ENCODE measurements at places on chromosomes 12 and 14. TPM values are rescaled to one million over a fixed set of nuclear protein-coding genes. Genes with fewer than 3 reads are reported as not detected.

TMEM117 gene
- 3.5 TPM for total RNA-seq

PLD4 gene
- not detected for total RNA-seq

MUCL1 gene
- total RNA-seq = not detected

SYCP3 gene
- total RNA-seq = not detected

MBIP gene
- 1.8 TPM for total RNA-seq

AHNAK2 gene
- 4.0 TPM for total RNA-seq

ZNF10 gene
- total RNA-seq = 8.3 TPM

FAM161B gene
- 5.1 TPM for total RNA-seq

PSMB11 gene
- not detected for total RNA-seq

DNA sequence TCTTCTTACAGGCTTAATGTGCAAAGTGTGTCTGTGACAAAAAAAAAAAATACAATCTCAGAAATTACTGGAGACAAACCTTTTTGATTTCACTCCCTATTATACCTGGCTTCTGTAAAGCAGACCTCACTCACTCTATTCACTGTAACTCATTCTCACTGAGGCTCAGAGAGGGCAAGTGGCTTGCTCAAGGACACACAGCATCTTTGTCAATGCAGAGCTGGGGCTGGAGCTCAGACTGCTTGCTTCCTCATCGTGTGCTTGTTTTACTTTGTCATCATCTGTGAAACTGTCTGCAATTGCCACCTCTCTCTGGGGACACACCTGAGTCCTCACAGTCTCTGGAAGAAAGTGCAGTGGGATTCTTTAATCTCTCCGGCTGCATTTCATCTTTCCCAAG is 120.0 kb downstream of the PTPN11 start:
- H3K36me3 ChIP-seq = no peaks in the 10 kb centered on the region
- no peaks in the 10 kb centered on the region for H3K4me1 ChIP-seq

DNA sequence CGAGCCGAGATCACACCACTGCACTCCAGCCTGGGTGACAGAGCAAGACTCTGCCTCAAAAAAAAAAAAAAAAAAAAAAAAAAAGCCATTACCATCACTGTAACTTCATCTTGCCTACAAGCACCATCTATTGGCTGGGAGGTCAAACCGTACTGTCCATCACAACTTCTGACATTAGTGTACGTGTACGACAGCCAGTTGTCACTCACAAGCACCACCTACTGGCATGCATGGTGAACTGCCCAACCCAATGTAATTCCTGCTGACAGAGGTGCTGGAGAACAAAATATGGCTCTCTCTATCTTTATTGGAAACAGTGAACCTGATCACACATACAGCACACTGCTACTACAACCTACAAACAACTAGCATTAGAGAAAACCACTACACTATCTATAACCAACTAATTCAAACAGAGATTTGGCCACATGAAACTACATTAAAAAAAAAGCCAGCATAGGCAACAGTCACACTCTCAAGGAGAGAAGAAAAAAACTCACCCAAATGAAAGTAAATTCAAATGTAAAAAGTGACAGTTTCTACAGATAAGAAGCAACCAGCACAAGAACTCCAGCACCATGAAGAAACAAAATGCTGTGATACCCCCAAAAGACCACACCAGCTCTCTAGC is 82.3 kb downstream of the PUS7L start:
- H3K4me1 ChIP-seq = no peaks in the 10 kb centered on the region
- no peaks in the 10 kb centered on the region for H3K36me3 ChIP-seq
- no peak overlapping the region for H3K27ac ChIP-seq
- no peaks in the 10 kb centered on the region for H3K27me3 ChIP-seq

GRCh38 chr12:41076114-41076513 is 112.0 kb upstream of the PDZRN4 start:
- no peaks in the 10 kb centered on the region for H3K4me1 ChIP-seq
- H3K4me3 ChIP-seq = no peak overlapping the region
- H3K27ac ChIP-seq = no peak overlapping the region

- peaks cover 3% of the 10 kb centered on the region for H3K4me1 ChIP-seq
- no peak overlapping the region for H3K4me3 ChIP-seq
- H3K27me3 ChIP-seq = no peaks in the 10 kb centered on the region
- no peak overlapping the region for H3K27ac ChIP-seq
- no peak for DNase-seq
Measured at GRCh38 chr12:93996321-93996720, 152.1 kb upstream of the PLXNC1 start.

GRCh38 chr12:38985961-38986360 is 80.6 kb upstream of the CPNE8 start:
- no peaks in the 10 kb centered on the region for H3K36me3 ChIP-seq
- no peak overlapping the region for H3K4me3 ChIP-seq
- H3K27ac ChIP-seq = no peak overlapping the region
- DNase-seq = no peak

DNA sequence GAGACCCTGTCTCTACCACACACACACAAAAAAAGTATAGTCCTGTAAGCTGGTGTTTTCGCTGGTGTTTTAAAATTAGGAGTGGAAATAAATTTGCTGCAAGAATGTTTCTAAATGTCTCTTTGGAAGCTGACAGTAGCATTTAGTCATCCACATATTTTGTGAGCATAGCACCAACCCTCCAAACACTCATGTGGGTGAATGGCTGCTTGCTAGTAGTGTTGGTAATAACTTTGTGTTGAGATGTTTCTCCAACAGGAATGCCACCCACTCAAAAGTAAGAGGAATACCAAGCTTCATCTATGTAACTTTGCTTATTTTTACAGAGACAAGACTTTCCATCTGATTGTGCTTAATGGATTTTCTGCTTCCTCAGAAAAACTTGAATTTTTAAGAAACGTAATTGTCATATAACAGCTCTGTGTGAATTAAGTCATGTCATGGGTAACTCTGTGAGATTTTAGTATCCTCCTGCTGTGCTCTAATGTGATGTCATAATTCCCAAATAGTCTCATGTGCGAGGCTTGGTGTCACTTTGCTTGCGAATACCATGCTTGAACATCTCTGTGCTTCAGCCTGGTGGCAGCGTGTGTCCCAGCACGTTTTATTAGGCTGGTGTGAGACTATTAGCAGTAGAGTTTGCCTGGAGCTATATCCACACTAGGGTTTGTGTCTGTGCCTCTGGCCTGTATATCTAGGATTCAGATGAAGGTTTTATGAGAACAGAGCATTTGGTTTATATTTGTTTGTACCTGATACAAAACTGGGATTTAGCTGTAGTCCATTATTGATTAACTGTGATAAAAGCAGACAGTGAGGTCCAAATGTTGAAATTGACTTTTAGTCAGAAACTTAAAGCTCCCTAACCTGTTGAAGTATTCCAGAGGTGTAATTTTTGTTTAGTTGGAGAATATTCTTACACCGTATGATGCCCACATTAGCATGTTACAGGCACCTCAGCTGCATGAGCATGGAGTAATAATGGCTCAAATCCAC is 80.5 kb downstream of the FBXW8 start:
- H3K27me3 ChIP-seq = no peaks in the 10 kb centered on the region
- H3K4me3 ChIP-seq = no peak overlapping the region
- H3K36me3 ChIP-seq = no peaks in the 10 kb centered on the region
- DNase-seq = no peak
- no peak overlapping the region for H3K27ac ChIP-seq

- no peaks in the 10 kb centered on the region for H3K36me3 ChIP-seq
- DNase-seq = no peak
- H3K4me1 ChIP-seq = peaks cover 29% of the 10 kb centered on the region
- no peaks in the 10 kb centered on the region for H3K27me3 ChIP-seq
- H3K4me3 ChIP-seq = no peak overlapping the region
Measured at GRCh38 chr12:32454866-32455265, 55.5 kb downstream of the FGD4 start.

DNA sequence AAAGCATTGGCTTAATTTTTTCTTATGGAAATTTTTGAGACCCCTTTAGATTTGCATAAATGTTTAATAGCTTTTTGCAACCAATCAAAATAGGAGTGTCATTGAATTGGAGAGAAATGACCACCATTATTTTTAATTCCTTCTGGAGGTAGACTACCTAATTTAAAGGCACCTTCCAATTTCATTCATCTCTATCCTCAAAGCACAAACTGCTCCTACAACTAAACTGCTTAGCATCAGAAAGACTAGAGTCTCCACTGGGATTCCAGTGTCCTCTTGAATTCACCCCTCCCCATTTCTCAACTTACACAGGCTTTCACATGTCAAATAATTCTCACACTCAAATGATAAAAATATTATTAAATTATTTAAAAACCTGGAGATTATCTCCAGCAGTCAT is 168.4 kb downstream of the RPS29 start:
- DNase-seq = no peak
- no peak overlapping the region for H3K4me3 ChIP-seq
- H3K27ac ChIP-seq = no peak overlapping the region
- no peaks in the 10 kb centered on the region for H3K36me3 ChIP-seq

- no peak for DNase-seq
- no peaks in the 10 kb centered on the region for H3K27me3 ChIP-seq
- no peaks in the 10 kb centered on the region for H3K36me3 ChIP-seq
Measured at GRCh38 chr14:86683561-86683960, 1153.6 kb downstream of the FLRT2 start.

GRCh38 chr12:121288986-121289385 is 7.5 kb downstream of the CAMKK2 start:
- peaks cover 9% of the 10 kb centered on the region for H3K4me1 ChIP-seq
- H3K27ac ChIP-seq = no peak overlapping the region
- peaks cover 8% of the 10 kb centered on the region for H3K36me3 ChIP-seq
- no peak overlapping the region for H3K4me3 ChIP-seq

DNA sequence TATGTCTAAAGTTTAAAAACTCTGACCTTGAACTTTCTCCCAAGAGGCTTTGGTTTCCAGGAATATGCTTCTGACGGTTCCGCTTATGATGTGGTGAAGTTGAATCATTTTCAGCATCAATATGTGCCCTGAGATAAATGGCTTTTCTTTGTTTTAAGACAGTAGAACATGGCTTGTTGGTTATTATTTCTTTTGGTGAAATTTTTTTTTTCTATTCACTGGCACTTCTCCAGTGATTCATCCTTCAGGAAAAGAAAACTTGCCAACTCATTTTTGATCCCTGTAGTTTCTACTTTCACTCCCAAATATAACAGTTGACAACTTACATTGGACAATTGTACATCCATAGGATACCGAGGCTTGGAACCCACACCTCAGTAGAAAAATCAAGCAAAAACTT is 1301.2 kb upstream of the FLRT2 start:
- no peak overlapping the region for H3K27ac ChIP-seq
- no peak for DNase-seq
- H3K27me3 ChIP-seq = no peaks in the 10 kb centered on the region
- no peaks in the 10 kb centered on the region for H3K36me3 ChIP-seq
- H3K4me1 ChIP-seq = no peaks in the 10 kb centered on the region

GRCh38 chr12:121400332-121401139 is 618 bp downstream of the RNF34 start:
- H3K36me3 ChIP-seq = no peaks in the 10 kb centered on the region
- H3K27ac ChIP-seq = peak overlapping the region; percentile 98
- H3K4me1 ChIP-seq = peaks cover 48% of the 10 kb centered on the region
- no peaks in the 10 kb centered on the region for H3K27me3 ChIP-seq
- peak; percentile 19 for DNase-seq
- H3K4me3 ChIP-seq = peak overlapping the region; percentile 95

- H3K4me3 ChIP-seq = no peak overlapping the region
- H3K4me1 ChIP-seq = peaks cover 71% of the 10 kb centered on the region
Measured at GRCh38 chr14:60757567-60758002, 23.0 kb downstream of the MNAT1 start.

GRCh38 chr14:68474741-68475140 is 318.1 kb downstream of the ZFP36L1 start:
- no peaks in the 10 kb centered on the region for H3K36me3 ChIP-seq
- peaks cover 45% of the 10 kb centered on the region for H3K4me1 ChIP-seq
- no peak for DNase-seq
- no peak overlapping the region for H3K4me3 ChIP-seq
- H3K27ac ChIP-seq = peak overlapping the region; percentile 87

GRCh38 chr12:13362260-13362841 is 165.8 kb downstream of the EMP1 start:
- H3K4me1 ChIP-seq = no peaks in the 10 kb centered on the region
- no peak for DNase-seq
- H3K4me3 ChIP-seq = no peak overlapping the region

DNA sequence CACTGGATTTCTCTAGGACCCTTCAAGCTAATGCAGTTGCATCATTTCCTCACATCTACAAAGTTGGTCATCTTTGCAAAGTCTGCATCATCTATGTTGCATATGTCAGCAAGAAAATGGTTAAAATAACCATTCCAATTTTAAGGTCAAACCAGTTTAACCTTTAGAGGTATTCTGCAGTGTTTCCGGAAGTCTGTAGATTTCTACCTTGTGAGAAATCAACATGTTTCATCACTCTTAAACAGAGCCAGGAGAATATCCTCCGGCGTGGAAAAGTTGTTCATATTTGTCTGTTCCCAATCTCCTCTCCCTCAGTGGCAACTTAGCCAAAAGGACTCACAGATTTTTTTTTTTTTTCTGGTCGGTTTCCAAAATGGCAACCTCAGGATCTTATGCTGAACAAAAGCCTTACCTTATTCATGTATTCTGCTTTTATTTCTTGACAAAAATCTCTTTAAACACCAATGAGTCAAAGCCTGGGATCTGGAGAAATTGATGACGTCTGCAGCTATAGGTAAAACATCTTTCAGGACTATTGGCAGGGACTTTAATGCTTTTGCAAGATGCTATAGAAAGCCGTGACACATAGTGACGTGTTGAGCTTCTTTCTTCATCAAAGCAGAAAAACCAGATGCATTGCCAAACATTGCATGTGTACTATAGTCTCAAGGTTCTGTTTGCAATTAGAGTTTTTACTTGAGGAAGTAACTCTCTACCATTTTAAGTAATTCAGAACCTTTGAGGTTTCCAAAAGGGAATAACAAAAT is 16.0 kb upstream of the CDK17 start:
- H3K36me3 ChIP-seq = no peaks in the 10 kb centered on the region
- no peaks in the 10 kb centered on the region for H3K4me1 ChIP-seq
- no peak for DNase-seq

- no peaks in the 10 kb centered on the region for H3K27me3 ChIP-seq
- no peak overlapping the region for H3K27ac ChIP-seq
- H3K4me3 ChIP-seq = no peak overlapping the region
- no peaks in the 10 kb centered on the region for H3K4me1 ChIP-seq
- DNase-seq = no peak
- no peaks in the 10 kb centered on the region for H3K36me3 ChIP-seq
Measured at GRCh38 chr14:33515441-33515840, 435.4 kb downstream of the EGLN3 start.

GRCh38 chr14:93005838-93006237 is 82.9 kb downstream of the CHGA start:
- H3K27me3 ChIP-seq = no peaks in the 10 kb centered on the region
- no peak overlapping the region for H3K27ac ChIP-seq

Measured in gastrocnemius medialis (tissue), 4 donors.